ENCODE measurements at places on chromosomes 4 and X.

- DNase-seq = no peak
Measured at GRCh38 chr4:173273941-173274340, 60.2 kb downstream of the HMGB2 start.

DNA sequence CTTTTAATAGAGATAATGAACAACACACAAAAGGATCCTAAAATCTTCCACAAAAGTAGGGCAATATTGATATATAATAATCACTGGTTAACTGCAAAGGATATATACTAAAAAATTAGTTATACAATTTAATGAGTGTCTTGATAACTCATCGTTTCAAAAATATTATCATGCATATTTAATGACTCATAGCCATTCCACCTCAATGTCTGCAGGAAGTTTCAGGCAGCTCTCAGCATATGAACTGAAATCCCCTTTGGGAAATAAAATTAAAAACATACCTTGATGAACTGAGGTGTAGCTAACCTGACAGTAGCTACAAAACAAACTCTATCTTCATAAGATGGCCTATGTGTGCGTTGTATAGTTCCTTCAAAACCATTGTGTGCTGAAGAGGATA, 62.9 kb downstream of the TMEM165 start:
- DNase-seq = no peak

DNA sequence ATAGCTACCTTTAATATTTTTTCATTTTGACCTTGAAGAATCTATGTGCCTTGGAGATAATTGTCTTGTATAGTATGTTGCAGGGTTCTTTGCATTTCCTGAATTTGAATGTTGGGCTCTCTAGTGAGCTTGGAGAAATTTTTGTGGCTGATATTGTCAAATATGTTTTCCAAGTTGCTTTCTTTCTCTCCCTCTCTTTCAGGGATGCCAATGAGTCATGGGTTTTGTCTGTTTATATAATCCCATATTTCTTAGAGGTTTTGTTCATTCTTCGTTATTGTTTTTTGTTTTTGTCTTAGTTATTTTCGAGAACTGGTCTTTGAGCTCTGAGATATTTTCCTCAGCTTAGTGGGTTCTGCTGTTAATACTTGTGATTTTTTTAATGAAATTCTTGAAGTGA, 20.7 kb downstream of the RAB40AL start:
- DNase-seq = no peak

DNA sequence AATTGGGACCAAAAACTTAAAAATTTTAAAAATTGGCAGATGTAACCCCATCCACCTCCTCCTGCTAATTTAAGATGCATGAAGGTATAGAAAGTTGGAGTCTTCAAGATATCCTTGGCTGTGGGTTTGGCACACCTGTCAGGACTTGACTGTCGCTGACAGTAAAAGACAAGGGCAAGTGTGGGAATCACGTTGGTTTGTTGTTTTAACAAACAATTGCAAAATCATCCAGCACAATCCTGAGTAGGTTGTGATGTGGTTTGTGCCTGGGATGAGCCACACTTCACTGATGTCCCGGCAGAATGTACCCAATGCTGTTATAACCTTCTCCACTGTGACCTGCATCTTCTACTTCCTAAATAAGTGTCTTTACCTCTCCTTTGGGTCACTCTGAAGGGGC, 24.0 kb downstream of the HOPX start:
- no peak for DNase-seq

DNA sequence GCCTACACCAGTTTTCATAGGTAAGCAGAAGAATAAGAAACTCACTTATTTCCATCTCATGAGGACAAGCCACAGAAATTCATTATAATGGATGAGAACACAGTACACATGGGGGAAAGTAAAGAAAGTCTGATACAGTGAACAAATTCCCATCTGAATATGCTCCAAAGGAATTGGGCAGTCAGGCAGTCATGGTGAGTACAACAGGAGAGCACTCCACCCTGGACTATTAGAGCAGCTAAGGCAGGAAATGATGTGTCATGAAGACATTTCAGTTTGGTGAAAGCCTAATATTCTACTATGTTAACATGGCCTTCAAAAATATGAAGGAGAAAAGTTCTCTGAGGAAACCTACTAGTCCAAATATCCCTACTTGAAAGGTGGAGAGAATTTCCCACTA, 92.0 kb upstream of the PRDX4 start:
- no peak for DNase-seq
